ENCODE measurements at places on chromosomes 7 and 10.
A peak's percentile ranks its signal among the peaks of the same experiment; 100 is the strongest.

DNA sequence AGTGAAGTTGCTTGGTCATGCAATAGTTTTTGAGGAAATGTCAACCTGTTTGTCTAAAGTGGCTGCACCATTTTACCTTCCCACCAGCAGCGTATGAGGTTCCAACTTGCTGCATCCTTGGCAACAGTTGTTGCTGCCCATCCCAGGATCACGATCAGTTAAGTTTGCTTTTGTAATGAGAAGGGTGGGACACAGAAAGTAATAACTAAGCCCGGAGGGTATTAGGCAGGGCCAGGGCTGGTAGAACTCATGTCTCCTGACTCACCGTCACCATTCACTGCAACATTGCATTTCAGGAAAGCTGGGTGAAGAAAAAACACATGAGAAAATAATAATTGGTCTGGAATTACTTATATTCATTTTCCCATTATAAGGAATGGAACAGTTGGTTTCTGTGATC, 25.4 kb downstream of the CELF2 start:
- no peak for DNase-seq

GRCh38 chr7:157461573-157462418, 125.0 kb downstream of the DNAJB6 start:
- no peak for DNase-seq

DNA sequence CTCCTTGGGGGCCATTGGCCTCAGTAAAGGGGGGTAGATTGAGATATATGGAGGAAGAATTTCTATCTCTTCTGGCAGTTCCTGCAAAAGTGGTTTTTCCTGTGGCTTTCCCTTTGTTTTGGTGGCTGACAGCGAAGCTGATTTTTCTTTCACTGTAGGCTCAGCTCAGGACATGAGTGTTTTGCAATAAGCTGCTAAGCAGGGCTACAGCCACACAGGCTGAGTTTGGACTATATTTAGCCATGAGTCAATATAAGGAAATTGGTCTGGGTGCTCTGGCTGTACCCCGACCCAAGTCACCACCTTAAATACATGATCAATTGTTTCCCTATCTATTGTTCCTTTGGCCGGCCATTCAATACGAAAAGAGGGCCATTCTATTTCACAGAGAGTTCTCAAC, 212.7 kb upstream of the KCND2 start:
- peak; percentile 37 for DNase-seq

DNA sequence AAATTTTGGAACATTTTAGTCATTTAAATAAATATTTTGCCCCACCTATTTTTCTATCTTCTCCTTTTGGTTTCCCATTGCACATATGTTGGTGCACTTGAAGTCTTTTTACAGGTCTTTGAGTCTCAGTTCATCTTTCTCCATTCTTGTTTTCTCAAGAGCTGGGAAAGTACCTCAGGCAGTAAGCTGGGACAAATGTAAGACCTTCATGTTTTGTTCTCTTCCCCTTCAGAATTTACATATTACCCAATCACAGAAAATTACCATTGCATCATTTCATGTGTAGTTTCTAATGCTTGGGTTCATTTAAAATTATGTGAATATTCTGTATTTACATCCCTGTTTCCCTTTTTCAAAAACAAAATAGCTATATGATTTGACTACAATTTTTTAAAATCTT, 1150.0 kb upstream of the POT1 start:
- no peak for DNase-seq

- no peak for DNase-seq
Observed at GRCh38 chr10:113235508-113235907, 285.5 kb downstream of the TCF7L2 start.

- DNase-seq: peak; percentile 33
Observed at GRCh38 chr10:65518379-65518778, 1407.5 kb upstream of the LRRTM3 start.

- no peak for DNase-seq
Observed at GRCh38 chr7:135913404-135913803, 63.8 kb downstream of the MTPN start.

DNA sequence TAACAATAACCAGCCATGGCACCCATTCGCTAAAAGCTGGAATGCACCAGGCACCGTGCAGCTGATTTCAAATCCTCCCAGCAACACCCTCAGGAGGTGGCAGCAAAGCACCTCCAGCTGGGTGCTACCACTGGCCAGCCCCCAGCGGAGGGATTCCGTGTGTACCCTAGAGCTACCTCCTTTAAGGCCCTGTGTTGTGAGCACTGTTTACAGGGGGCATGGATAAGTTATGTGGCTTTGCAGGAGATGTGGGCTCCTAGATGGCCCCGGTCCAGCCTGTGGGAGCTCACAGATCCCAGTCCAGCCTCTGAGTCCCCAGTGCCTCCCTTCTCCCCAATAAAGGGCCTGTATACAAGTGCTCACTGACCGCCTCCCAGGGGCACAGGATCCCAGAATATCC, 27.1 kb downstream of the TNRC18 start:
- DNase-seq: peak; percentile 46

- DNase-seq: no peak
Observed at GRCh38 chr10:64426745-64427144, 905.5 kb downstream of the REEP3 start.

GRCh38 chr10:3701491-3701890, 83.5 kb downstream of the KLF6 start:
- DNase-seq: peak; percentile 15

DNA sequence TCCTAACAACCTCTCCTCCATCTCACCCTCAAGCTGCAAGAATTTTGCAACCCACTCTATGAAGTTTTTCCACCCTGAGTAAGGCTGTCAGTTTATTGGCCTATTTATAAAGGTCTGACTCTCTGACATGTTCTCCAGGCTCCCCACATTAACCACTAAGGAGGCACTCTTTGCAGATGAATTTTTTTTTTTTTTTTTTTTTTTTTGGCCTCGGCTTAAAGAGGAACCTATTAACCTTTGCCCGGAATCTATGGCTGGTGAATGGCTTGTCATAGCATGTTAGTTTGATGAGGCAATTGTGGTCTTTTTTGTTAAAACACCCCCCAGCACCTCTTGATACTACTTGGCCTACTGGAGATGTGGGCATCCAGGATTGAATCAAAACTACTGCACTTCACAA, 57.1 kb downstream of the TBXAS1 start:
- DNase-seq: peak; percentile 67

GRCh38 chr7:153948060-153948459, 104.1 kb upstream of the DPP6 start:
- DNase-seq: no peak

GRCh38 chr7:116180302-116180701, 30.0 kb upstream of the TES start:
- DNase-seq: peak; percentile 63

GRCh38 chr10:132925071-132925561, 17.3 kb downstream of the CFAP46 start:
- no peak for DNase-seq

- DNase-seq: no peak
Observed at GRCh38 chr10:133079836-133080682, 7.7 kb upstream of the ADGRA1 start.

DNA sequence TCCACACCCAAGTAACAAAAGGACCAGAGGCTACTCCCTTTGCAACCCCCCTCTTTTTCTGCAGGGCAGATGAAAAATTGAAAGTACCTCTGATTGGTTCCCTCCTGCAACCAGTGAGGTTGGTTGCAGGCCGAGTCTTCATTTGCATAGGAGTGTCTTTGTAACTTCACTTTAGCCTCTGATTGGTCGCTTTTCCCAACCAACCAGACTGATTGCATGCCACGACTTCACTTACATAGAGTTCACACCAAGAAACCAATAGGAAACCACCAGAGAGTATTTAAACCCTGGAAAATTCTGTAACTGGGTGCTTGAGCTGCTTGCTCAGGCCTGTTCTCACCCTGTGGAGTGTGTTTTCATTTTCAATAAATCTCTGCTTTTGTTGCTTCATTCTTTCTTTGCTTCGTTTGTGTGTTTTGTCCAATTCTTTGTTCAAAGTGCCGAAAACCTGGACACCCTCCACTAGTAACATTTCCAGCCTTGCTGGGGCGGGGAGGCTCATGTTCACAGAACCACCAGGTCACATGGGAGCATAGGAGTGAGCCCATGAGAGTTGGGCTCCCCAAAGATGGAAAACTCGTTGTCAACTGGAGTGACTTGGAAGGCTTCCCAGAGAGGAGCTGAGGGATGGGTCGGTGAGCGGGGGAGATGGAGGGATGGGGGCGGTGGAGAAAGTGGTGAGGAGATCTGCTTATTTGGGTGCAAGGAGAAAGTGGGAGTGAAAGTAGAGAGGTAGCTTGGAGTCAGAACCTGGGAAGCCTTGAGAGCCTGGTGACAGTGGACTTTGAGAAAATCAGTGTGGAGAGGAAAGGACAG, 223.6 kb downstream of the GFRA1 start:
- DNase-seq: no peak

DNA sequence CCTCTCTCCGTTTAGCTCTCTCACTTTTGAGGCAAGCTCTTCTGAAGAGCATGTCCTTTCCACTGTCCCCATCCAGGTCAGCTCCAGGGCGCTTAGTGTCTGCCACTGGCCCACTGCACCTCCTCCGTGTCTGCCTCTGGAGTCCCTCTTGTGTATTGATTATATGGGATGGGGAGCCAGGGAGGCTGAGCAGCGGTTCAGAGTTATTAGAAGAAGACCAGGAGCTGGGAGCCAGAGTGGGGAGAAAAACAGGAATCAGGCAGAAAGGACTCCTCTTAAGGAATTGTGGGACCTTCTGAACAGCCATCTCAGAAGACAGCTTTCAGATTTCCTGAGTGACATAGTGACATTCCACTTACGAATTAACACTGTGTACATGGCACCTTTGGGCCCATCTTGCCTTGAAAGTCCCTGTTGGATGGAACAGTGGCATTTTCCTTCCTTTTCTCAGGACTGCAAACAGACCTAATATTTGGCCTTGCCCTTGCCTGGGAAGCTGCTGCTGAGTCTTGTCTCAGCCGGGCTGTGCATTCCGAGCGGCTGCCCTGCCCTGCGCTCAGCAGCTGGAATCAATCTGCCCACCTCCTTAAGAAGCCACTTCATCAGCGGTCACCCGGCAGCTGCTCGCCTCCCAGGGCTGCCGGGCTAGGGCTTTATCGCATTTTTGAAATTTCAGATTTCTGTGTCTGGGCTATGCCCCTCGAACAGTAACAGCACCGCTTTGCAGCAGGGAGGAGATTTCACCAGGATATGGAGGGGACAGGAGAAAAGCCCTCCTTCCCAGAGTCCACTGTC, 81.1 kb upstream of the PRKG1 start:
- DNase-seq: peak; percentile 22

- DNase-seq: peak; percentile 13
Observed at GRCh38 chr10:111072232-111072631, 4.6 kb upstream of the ADRA2A start.

DNA sequence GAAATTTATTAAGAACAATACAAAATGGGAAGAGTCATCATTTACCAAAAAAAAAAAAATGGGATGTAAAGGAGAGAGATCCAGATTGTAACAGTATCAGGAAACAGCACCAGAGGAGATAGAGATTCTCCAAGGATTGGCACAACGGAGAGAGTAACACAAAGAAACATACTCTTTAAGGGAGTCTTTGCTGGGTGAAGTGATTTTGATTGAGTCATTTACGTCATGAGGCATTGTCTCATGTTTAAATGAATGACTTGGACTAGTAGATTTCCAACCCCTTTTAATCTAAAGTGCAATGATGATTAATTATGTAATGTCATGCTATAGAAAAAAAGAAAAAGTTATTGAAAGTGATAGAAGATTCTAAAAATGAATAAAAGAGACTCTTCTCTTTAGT, 68.8 kb downstream of the ITGB8 start:
- DNase-seq: peak; percentile 74

DNA sequence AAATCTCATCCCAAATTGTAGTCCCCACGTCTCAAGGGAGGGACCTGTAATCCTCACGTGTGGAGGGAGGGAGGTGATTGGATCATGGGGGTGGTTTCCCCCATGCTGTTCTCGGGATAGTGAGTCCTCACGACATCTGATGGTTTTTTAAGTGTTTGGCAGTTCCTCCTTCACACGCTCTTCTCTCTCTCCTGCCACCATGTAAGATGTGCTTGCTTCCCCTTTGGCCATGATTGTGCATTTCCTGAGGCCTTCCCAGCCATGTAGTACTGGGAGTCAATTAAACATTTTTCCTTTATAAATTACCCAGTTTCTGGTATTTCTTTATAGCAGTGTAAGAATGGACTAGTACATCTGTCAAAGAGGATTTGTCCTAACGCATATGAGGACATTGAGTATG, 59.5 kb downstream of the RGS10 start:
- no peak for DNase-seq

DNA sequence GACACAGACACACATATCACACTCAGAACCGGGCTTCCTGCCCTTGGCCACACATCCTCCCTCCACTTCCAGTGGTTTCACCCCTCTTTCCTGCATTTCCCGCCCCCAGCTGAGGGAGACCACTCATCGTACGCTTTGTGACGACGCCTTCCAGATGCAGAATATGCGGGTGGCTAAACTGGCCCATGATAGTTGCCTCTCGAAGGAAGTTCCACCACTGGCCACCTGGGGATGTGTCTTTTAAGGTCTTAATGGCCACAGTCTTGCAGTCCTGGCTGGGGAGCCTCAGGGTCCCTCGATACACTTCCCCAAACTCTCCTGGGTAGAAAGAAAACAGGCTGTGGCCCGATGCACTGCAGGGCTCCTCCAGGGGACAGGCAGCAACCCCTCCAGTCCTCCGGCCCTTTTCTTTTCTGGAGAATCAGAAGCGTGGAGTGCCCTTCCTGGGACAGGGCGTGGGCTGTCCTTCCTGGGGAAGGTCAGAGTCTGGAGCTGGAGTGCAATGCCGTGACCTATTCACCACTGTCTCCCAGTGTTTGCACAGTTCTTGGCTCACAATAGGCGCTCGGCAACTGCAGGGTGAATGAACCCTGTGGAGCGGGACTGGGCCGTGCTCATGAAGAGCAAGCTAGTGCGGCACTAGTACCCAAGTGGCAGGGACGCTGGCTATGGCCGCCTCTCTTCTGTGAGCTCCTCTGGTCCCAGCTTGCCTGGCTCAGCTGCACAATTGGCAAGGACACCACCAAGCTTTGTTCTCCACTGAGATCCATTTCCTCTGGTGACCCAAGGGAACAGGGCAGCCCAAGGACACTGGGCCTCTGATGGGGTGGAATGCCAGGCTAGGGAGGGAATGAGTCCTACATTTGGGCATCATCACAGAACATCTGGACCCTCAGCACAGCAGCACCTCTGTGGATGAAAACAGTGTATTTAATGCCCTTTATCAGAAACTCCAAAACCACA, 13.2 kb downstream of the EPHA1 start:
- DNase-seq: no peak

GRCh38 chr10:30986053-30986555, 45.6 kb downstream of the ZNF438 start:
- peak; percentile 92 for DNase-seq

GRCh38 chr10:30529373-30529998, 95.5 kb downstream of the MAP3K8 start:
- no peak for DNase-seq

DNA sequence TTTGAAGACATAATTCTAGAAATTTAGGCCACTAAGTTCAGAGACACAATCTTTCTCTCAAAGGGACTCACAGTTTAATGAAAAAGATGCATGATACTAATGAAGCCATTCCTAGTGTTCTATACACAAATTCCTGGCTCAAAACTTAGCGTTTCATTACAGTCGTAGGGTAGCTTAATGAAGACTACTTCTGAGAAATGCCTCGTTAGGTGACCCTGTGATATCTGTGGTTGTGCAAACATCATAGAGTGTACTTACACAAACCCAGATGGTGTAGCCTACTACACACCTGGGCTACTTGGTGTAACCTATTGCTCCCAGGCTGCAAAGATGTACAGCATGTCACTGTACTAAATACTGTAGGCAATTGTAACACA, 488 bp upstream of the CHCHD3 start:
- no peak for DNase-seq

- DNase-seq: peak; percentile 62
Observed at GRCh38 chr10:113520690-113521474, 32.0 kb upstream of the HABP2 start.

- no peak for DNase-seq
Observed at GRCh38 chr7:143988976-143989745, 11.0 kb upstream of the OR6B1 start.
